ENCODE measurements at places on chromosomes 2 and 18. TPM values are rescaled to one million over a fixed set of nuclear protein-coding genes. Genes with fewer than 3 reads are reported as not detected.

Gene ABCB11
- total RNA-seq = 39.1 TPM

Gene CROCC2
- 0.07 TPM for total RNA-seq

Gene IL18R1
- total RNA-seq = 5.8 TPM

Gene GNAL
- total RNA-seq = 1.1 TPM

Gene HNMT
- total RNA-seq = 64.4 TPM

Gene RAD51AP2
- total RNA-seq = not detected

Gene FSHR
- not detected for total RNA-seq

Gene PDIA6
- total RNA-seq = 169 TPM

Gene CDK15
- not detected for total RNA-seq

Gene CENPA
- total RNA-seq = 0.26 TPM

Gene TMEM200C
- total RNA-seq = 1.3 TPM

Gene FAM237A
- not detected for total RNA-seq

Gene FLACC1
- 0.74 TPM for total RNA-seq

Gene CCDC148
- 0.20 TPM for total RNA-seq

Gene ANKRD62
- total RNA-seq = not detected

Gene CXCR1
- 1.6 TPM for total RNA-seq

Gene FEV
- total RNA-seq = not detected

Gene STARD6
- not detected for total RNA-seq

Gene EVX2
- total RNA-seq = not detected

Gene PAIP2B
- 19.8 TPM for total RNA-seq

Gene HOXD1
- total RNA-seq = not detected

Gene STAT1
- total RNA-seq = 53.8 TPM

Gene FHOD3
- 0.80 TPM for total RNA-seq

Gene PLCD4
- 0.95 TPM for total RNA-seq

Gene CLEC4F
- not detected for total RNA-seq

Gene CIDEA
- not detected for total RNA-seq

Gene FOXD4L1
- not detected for total RNA-seq

Gene IL37
- not detected for total RNA-seq

Gene STK36
- total RNA-seq = 10.9 TPM

Gene DUSP28
- total RNA-seq = 2.0 TPM

Gene CTIF
- total RNA-seq = 47.0 TPM

Gene PID1
- 28.5 TPM for total RNA-seq

Gene UGT1A9
- 92.7 TPM for total RNA-seq

Gene LCT
- not detected for total RNA-seq

Gene ALPI
- not detected for total RNA-seq

Gene ASXL3
- total RNA-seq = 4.0 TPM

Gene ABCG5
- total RNA-seq = 15.3 TPM

Gene KCNIP3
- total RNA-seq = 0.95 TPM

Gene SLC8A1
- total RNA-seq = 3.3 TPM

Gene IL1R1
- total RNA-seq = 42.8 TPM

Gene TTR
- total RNA-seq = 2,299 TPM

Gene EGR4
- total RNA-seq = not detected

Gene CYTIP
- 1.1 TPM for total RNA-seq

Gene CAPN14
- total RNA-seq = not detected

Gene ALPG
- not detected for total RNA-seq

Gene ASAP2
- 2.4 TPM for total RNA-seq

Gene KRTCAP3
- total RNA-seq = 3.2 TPM

Gene OTOS
- total RNA-seq = not detected

Gene AKAIN1
- total RNA-seq = not detected

Gene NAT8
- total RNA-seq = 33.6 TPM
